Type B pancreatic cell (in vitro differentiated cells): ENCODE measurements at places on chromosomes 13 and 19. TPM values are rescaled to one million over a fixed set of nuclear protein-coding genes. Genes with fewer than 3 reads are reported as not detected.

Gene SOX1
- total RNA-seq = 0.17 and 1.3 TPM in 2 replicates

DNA sequence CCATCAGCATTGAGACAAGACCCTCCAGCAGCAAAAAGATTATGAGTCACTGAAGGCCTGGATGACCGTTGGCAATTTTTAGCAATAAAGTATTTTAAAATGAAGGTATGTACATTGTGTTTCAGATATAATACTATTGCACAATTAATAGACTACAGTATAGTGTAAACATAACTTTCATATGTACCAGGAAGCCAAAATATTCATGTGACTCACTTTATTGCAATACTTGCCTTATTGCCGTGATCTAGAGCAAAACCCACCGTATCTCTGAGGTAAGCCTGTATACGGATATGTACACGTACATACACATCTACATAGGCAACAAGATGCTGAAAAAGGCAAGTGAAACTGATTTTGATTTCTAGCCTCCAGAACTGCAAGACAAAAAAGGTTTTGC, 103.3 kb downstream of the EDNRB start:
- no peak for DNase-seq
- H3K36me3 ChIP-seq = no peaks in the 10 kb centered on the region
- H3K4me1 ChIP-seq = peaks cover 8% of the 10 kb centered on the region
- H3K27me3 ChIP-seq = peaks cover 68% of the 10 kb centered on the region
- no peak overlapping the region for H3K27ac ChIP-seq
- H3K4me3 ChIP-seq = no peak overlapping the region

GRCh38 chr13:28653111-28653510, 5.8 kb upstream of the POMP start:
- no peak overlapping the region for H3K27ac ChIP-seq
- H3K36me3 ChIP-seq = peaks cover 7% of the 10 kb centered on the region
- no peaks in the 10 kb centered on the region for H3K27me3 ChIP-seq

Gene PSG3
- not detected in 2 replicates for total RNA-seq

DNA sequence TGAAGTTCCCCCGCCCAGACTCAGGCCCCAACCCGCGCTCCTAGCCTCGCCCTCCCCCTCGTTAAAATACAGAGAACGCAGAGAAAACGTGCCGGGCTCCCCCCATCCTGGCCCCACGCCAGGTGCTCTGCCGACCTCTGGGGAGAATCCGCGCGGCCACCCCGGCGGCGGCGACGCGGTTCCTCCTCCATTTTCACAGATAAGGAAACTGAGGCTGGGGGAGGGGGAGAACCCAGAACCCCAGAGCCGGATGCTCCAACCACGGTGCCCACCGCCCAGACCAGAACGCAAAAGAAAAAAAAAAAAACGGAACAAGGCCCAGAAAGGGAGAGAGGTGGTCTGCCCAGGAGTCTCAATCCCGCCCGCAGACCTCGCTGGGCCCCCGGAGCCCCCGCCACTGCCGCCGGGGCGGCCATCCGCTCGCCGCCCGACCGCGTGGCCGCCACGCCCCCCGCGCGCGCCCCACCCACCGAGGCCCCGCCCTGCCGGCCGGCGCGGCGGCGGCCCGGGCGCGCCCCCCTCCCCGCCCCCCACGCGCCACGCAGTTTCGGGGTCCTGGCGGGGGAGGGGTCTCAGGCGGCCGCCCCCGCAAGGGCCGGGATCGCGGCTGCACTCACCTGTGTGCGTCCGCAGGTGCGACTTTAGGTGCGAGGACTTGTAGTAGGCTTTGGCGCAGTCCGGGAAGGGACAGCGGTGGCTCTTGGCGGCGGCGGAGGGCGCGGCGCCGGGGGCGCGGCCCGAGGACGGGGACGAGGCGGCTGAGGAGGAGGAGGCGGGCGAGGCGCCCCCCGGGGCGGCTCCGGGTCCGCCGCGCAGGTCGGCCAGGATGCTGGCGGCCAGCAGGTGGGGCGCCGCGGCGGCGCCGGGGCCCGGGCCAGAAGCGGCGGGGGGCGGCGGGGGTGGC, 703 bp downstream of the KLF16 start:
- peaks cover 15% of the 10 kb centered on the region for H3K27me3 ChIP-seq
- peak overlapping the region; percentile 91 for H3K4me3 ChIP-seq
- peaks cover 12% of the 10 kb centered on the region for H3K4me1 ChIP-seq
- DNase-seq = no peak
- H3K27ac ChIP-seq = peak overlapping the region; percentile 89
- H3K36me3 ChIP-seq = no peaks in the 10 kb centered on the region

Gene ZNF526
- 18.2 and 19.3 TPM in 2 replicates for total RNA-seq

GRCh38 chr19:6668691-6669090, 1.3 kb downstream of the TNFSF14 start:
- no peaks in the 10 kb centered on the region for H3K36me3 ChIP-seq
- H3K4me3 ChIP-seq = no peak overlapping the region
- no peak for DNase-seq
- H3K4me1 ChIP-seq = no peaks in the 10 kb centered on the region
- no peaks in the 10 kb centered on the region for H3K27me3 ChIP-seq

Gene CADM4
- 28.2 and 37.9 TPM in 2 replicates for total RNA-seq

Gene ZNF426
- total RNA-seq = 26.7 and 32.1 TPM in 2 replicates

- no peaks in the 10 kb centered on the region for H3K36me3 ChIP-seq
- peaks cover 54% of the 10 kb centered on the region for H3K27me3 ChIP-seq
- no peaks in the 10 kb centered on the region for H3K4me1 ChIP-seq
- no peak overlapping the region for H3K4me3 ChIP-seq
Observed at GRCh38 chr19:44540736-44541135, 11.3 kb upstream of the CEACAM20 start.

GRCh38 chr13:114067886-114068651, 64.4 kb downstream of the RASA3 start:
- no peak for DNase-seq
- H3K4me1 ChIP-seq = peaks cover 58% of the 10 kb centered on the region
- peak overlapping the region; percentile 48 for H3K27ac ChIP-seq
- H3K36me3 ChIP-seq = no peaks in the 10 kb centered on the region

- no peak overlapping the region for H3K27ac ChIP-seq
- H3K4me3 ChIP-seq = no peak overlapping the region
- no peak for DNase-seq
- no peaks in the 10 kb centered on the region for H3K4me1 ChIP-seq
Observed at GRCh38 chr13:95509521-95510310, 42.8 kb upstream of the CLDN10 start.

Gene SIGLEC12
- total RNA-seq = not detected in 2 replicates

Gene HSH2D
- 0.68 and 1.5 TPM in 2 replicates for total RNA-seq

Gene KRTDAP
- 0.80 and 2.0 TPM in 2 replicates for total RNA-seq

Gene CFAP97D2
- not detected in 2 replicates for total RNA-seq

DNA sequence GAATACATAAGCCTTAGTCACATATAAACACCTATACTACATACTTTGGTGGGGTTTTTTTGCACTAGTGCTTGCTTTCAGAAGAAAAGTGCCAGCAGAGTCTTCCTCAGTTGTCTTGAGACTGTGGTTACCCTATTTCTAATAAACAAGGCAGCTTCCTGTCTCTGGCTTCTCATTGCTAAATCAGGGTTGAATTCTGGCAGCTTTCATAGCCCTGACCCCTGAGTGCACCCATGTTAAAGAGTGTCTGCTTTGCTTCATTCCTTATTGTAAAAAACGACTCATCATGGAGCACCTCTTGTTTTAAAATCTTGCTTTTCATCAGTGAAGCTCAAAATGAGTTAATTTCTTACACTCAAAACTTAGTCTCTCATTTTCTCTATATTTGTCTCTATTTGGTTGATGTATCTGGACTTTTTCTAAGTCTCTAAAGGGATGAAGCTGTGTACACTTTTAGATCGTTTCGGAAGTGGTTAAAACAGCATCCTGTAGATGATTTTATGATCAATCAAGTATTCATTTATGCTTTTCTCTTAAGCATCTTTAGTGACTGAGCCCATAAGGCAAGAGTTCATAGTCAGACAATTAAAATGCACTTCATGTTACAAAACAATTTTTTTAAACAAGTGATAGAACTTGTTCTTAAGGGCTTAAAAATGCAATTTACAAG, 72.1 kb downstream of the KLF12 start:
- H3K27ac ChIP-seq = peak overlapping the region; percentile 5
- H3K36me3 ChIP-seq = peaks cover 28% of the 10 kb centered on the region
- H3K4me3 ChIP-seq = no peak overlapping the region
- no peak for DNase-seq
- no peaks in the 10 kb centered on the region for H3K27me3 ChIP-seq
- H3K4me1 ChIP-seq = peaks cover 36% of the 10 kb centered on the region

DNA sequence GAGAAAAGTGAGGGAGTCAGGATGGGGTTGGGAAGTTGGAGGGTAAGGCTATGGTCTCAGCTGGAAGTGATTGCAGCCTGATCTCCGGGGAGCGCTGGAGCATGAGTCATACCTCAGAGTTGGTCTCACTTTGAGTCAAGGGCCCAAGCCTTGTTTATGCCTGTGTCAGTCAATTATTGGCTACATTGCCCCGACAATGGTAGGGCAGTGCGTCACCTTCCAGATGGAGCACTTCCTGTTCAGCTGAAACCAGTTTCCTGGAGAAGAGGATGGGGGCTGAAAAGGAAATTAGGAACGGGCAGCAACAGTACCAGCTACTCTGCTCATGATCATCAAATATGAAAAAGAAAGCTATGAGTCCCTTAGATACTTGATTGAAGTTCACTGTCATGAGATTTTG, 60.4 kb downstream of the ADGRE1 start:
- no peaks in the 10 kb centered on the region for H3K27me3 ChIP-seq
- H3K4me3 ChIP-seq = no peak overlapping the region
- H3K27ac ChIP-seq = no peak overlapping the region
- DNase-seq = no peak

DNA sequence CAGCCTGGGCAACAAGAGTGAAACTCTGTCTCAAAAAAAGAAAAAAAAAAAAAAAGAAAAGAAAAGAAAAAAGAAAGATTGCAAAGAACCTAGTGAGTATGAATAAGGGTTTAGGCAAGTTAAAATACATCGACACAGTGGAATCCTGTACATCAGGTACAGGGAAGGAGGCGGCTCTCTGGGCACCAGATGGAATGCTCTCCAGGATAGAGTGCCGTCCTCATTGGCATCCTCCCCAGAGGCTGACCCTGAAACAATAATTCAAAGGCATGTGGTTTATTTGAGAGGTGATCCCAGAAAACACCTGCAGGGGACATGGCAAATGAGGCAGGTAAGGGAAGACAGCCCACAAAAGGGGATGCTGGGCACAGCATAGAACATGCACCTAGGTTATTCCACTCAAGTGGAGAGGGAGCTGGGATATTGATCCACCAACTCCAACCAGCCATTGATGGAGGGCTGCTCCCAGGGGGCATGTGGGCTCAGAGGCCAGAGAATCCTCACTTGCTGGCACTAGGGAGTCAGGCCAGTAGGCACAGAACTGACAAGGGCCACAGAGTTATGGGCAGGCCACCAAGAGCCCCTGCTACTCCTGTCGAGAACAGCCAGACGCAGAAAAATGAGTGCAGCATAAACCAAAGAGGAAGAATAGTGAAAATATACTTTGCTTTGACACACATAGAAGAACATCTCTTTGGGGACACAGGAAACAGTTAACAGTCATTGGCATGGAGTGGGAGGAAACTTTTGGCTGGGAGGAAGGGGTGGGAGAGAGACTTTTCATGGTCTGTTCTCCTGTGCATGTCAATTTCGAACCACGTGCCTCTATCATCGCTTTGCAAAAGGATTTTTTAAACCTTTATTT, 4.2 kb downstream of the TSPAN16 start:
- H3K4me3 ChIP-seq = no peak overlapping the region
- no peak overlapping the region for H3K27ac ChIP-seq
- no peaks in the 10 kb centered on the region for H3K4me1 ChIP-seq
- H3K36me3 ChIP-seq = no peaks in the 10 kb centered on the region

DNA sequence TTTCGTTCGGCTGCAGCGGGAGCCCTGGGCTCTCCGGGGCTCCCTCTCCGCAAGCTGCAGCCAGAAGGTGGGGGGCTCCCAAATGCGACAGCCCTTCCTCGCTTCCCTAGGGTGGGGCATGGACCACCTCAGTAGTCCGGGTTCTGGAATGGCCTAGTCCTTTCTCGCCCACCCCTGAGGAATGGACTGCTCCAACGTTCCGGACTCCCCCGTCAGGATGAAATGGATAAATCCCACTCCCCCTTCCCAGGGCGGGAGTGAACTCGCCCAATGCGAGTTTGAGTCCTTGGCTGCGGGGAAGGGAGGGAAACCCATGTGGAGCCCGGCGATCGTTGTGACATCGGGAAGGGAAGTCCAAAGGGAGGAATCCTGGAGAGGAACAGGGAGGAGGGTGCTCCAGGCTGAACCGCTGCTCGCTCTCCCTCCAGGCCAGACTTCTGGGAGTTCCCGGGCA, 5.5 kb downstream of the HRC start:
- peak; percentile 84 for DNase-seq
- H3K4me1 ChIP-seq = peaks cover 22% of the 10 kb centered on the region
- no peaks in the 10 kb centered on the region for H3K36me3 ChIP-seq
- peak overlapping the region; percentile 95 for H3K4me3 ChIP-seq

- peaks cover 13% of the 10 kb centered on the region for H3K4me1 ChIP-seq
- peak overlapping the region; percentile 90 for H3K4me3 ChIP-seq
- no peaks in the 10 kb centered on the region for H3K36me3 ChIP-seq
- no peak for DNase-seq
Observed at GRCh38 chr19:47036097-47036651, 12.2 kb downstream of the TMEM160 start.

Gene ZNF285
- total RNA-seq = 9.6 and 10.4 TPM in 2 replicates

DNA sequence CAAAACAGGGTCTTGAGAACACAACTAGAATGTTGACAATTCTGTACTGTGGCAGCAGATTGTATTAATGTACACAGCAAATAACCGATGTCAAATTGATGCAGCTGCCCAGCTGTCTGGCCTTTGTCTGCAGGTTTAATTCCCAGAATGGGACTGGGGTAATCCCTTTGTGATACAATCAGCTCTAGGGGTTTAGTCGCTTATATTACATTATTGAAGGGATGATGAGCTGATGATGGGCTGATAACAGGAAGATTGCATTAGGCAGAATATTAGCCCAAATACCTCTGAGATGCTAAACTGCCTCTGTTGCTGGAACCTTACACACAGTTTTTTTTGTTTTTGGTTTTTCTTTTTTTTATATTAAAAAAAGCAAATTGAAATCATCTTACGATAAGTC, 265.0 kb downstream of the RBM26 start:
- no peak for DNase-seq
- no peak overlapping the region for H3K27ac ChIP-seq
- H3K36me3 ChIP-seq = no peaks in the 10 kb centered on the region
- no peak overlapping the region for H3K4me3 ChIP-seq

Gene ZNF878
- 1.4 and 1.8 TPM in 2 replicates for total RNA-seq

- no peaks in the 10 kb centered on the region for H3K36me3 ChIP-seq
- no peaks in the 10 kb centered on the region for H3K4me1 ChIP-seq
- H3K27ac ChIP-seq = no peak overlapping the region
- peaks cover 26% of the 10 kb centered on the region for H3K27me3 ChIP-seq
- DNase-seq = no peak
Observed at GRCh38 chr13:27997904-27998522, 9.5 kb upstream of the URAD start.
